ENCODE measurements at places on chromosomes 3 and 15. TPM values are rescaled to one million over a fixed set of nuclear protein-coding genes. Genes with fewer than 3 reads are reported as not detected.
A peak's percentile ranks its signal among the peaks of the same experiment; 100 is the strongest.

GRCh38 chr15:81091889-81092558 lies 42.0 kb upstream of the CFAP161 start:
- no peak overlapping the region for H3K27ac ChIP-seq
- H3K36me3 ChIP-seq, result no peaks in the 10 kb centered on the region
- H3K4me3 ChIP-seq, result no peak overlapping the region
- DNase-seq, result no peak
- no peaks in the 10 kb centered on the region for H3K27me3 ChIP-seq

ACAN gene
- 0.71 TPM for total RNA-seq

DNA sequence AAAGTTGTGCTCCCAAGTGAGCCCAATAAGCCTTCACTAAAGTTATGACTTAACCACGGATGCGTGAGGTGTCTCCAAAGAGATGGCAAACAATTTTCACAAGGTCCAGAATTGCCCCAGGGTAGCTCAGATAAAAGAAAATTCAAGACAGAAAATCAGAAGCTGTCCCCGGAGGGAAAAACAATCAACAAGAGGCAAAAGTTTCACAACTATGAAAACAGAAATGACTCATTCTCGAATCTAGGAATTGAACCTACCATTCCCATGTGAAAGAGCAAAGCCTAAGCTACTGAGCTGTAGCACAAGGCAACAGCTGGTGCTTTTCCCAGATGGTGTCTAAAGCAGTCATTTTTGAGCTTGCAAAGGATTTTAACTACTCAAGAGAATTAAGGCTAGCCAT lies 33.5 kb upstream of the MKRN3 start:
- no peak overlapping the region for H3K4me3 ChIP-seq
- no peaks in the 10 kb centered on the region for H3K36me3 ChIP-seq
- no peak overlapping the region for H3K27ac ChIP-seq
- H3K27me3 ChIP-seq, result no peaks in the 10 kb centered on the region
- no peak for DNase-seq

SH3GL3 gene
- 16.3 TPM for total RNA-seq

NBEAL2 gene
- total RNA-seq, result 46.9 TPM

DNA sequence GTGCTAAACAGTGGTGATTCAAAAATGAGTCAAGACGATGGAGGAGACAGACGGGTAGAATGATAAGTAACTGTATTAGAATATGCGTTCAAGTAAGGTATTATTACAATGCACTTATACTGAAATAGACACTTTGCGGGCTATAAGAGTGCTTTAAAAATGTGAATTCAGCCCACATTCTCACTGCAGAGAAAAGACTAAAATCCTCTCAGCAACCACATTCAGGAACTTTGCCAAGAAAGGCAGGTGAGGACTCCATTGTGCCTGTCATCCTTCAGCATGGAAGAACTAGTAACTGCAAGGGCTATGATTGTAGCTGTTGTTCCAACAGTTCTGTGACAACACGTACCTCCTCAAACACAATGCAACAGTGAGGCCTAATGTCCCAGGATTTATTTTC lies 272.0 kb downstream of the RORA start:
- H3K27me3 ChIP-seq, result no peaks in the 10 kb centered on the region
- no peak overlapping the region for H3K4me3 ChIP-seq
- no peaks in the 10 kb centered on the region for H3K36me3 ChIP-seq

DNA sequence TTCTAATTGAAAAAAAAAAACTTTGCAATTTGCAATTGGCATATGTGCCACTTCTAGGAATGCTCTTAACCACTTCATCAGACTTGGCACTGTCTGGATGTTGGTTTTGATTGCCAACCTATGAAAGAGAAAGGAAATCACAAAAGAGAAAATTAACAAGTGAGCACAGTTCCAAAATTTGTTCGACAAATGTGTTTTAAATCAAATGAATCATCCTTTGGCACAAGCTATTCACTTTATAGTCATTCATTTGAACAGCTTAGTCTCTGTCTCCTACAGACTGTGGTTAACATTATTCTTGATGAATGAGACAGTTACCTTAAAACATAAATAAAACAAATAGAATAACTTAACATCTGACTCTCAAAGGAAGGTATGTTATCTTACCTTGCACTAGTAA lies 265.0 kb downstream of the EPHA3 start:
- no peaks in the 10 kb centered on the region for H3K36me3 ChIP-seq
- no peaks in the 10 kb centered on the region for H3K27me3 ChIP-seq
- DNase-seq, result no peak
- H3K4me3 ChIP-seq, result no peak overlapping the region
- no peaks in the 10 kb centered on the region for H3K4me1 ChIP-seq
- H3K27ac ChIP-seq, result no peak overlapping the region

GRCh38 chr3:47412842-47413520 lies 32.2 kb downstream of the PTPN23 start:
- no peak overlapping the region for H3K4me3 ChIP-seq
- no peak for DNase-seq

DNA sequence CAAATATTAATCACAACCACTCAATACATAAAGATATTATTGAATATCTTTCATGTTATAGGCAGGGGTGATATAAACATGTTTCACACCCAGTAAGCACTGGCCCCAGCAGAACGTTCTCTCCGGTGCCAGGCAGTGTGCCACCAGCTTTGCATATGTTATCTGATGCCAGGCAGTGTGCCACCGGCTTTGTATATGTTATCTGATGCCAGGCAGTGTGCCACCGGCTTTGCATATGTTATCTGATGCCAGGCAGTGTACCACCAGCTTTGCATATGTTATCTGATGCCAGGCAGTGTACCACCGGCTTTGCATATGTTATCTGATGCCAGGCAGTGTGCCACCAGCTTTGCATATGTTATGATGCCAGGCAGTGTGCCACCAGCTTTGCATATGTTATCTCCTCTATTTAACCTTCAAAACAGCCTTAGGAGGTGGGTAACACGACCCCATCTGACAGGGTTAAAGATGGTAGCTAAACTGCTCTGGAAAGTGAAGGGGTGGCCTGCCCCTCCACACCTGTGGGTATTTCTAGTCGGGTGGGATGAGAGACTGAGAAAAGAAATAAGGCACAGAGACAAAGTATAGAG lies 6.9 kb downstream of the MUC20 start:
- no peaks in the 10 kb centered on the region for H3K4me1 ChIP-seq
- no peak overlapping the region for H3K27ac ChIP-seq
- DNase-seq, result no peak
- no peak overlapping the region for H3K4me3 ChIP-seq
- H3K27me3 ChIP-seq, result no peaks in the 10 kb centered on the region
- no peaks in the 10 kb centered on the region for H3K36me3 ChIP-seq

DNA sequence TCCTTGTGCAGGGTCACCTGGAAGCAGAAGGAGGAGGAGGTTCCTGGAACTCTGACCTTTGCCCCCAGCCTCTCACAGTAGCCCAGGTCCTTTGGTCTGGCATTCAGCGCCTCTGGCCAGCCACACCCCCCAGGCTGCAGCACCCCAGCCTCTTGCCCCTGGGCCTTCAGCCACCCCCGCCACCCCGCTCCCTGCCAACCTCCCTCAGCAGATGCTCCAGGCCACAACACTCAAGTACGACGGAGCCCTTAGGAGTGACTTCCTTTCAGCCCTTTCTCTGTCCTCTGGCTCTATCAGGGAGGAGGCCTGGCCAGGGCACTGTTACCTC lies 45.2 kb downstream of the GRIP2 start:
- DNase-seq, result no peak
- H3K36me3 ChIP-seq, result no peaks in the 10 kb centered on the region
- H3K27ac ChIP-seq, result no peak overlapping the region
- no peaks in the 10 kb centered on the region for H3K4me1 ChIP-seq

TRAIP gene
- 25.4 TPM for total RNA-seq

- H3K27me3 ChIP-seq, result no peaks in the 10 kb centered on the region
- H3K36me3 ChIP-seq, result no peaks in the 10 kb centered on the region
- H3K4me3 ChIP-seq, result no peak overlapping the region
- no peak for DNase-seq
- no peak overlapping the region for H3K27ac ChIP-seq
These were observed 38.2 kb downstream of the SHQ1 start for GRCh38 chr3:72810063-72810462.

CKMT1B gene
- total RNA-seq, result 30.5 TPM

DNA sequence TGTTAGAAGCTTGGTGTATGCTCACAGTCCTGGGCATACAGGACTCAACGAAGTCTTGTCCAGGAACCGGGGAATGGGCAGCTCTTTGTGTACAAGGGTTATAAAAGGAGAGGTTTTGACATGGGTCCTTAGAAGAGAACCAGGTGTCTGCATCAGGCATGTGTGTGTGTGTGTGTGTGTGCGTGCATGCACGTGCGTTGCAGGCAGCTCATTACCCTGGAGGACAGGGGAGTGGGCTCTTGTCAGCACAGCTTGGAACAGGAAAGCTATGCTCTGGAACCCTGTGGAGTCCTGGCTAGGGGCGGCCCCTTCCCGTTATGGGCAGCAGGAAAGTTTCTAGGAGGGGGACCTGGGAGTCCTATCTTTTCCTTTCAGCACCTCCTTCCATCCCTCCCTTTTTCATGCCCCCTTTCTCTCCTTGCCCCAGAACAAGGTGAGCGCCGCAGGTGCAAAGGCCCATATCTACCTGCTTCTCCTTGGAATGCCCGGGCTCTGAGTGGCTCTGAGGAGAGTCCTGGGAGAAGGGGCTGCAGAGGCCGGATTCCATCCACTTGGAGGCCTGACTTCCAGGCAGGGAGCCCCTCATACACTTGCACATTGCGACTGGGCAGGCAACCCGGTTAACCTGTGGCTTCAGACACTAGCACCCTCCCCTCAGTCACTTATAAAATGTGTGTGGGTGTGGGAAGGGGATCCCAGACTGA lies 33.9 kb upstream of the LCTL start:
- H3K27me3 ChIP-seq, result no peaks in the 10 kb centered on the region
- H3K4me3 ChIP-seq, result no peak overlapping the region
- no peak for DNase-seq
- no peaks in the 10 kb centered on the region for H3K4me1 ChIP-seq
- no peaks in the 10 kb centered on the region for H3K36me3 ChIP-seq

- no peak for DNase-seq
- H3K4me1 ChIP-seq, result peaks cover 12% of the 10 kb centered on the region
- no peaks in the 10 kb centered on the region for H3K36me3 ChIP-seq
These were observed 77.4 kb downstream of the PTPRG start for GRCh38 chr3:61638741-61639140.

- no peak overlapping the region for H3K4me3 ChIP-seq
- no peaks in the 10 kb centered on the region for H3K4me1 ChIP-seq
These were observed 17.3 kb downstream of the PLS1 start for GRCh38 chr3:142613491-142613890.

DNA sequence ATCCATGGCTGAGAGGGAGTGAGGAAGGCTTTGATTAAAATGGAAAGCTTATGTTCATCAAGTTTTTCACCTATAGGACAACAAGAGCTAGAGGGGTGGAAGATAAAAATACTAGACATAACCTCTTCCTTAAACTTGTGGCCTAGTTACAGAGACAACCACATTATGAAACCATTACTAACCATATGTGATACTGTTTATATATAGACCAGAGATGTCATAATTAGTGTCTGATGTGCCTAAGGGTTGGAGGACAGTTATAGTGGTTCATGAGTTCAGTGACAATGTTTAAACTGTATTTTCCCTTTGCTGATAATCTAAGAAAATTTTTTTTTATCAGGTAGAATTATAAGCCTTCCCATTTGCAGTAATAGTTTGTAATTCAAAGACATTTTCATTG lies 23.7 kb downstream of the PHLDB2 start:
- H3K27me3 ChIP-seq, result no peaks in the 10 kb centered on the region
- DNase-seq, result no peak
- H3K27ac ChIP-seq, result no peak overlapping the region
- H3K4me3 ChIP-seq, result no peak overlapping the region
- H3K36me3 ChIP-seq, result no peaks in the 10 kb centered on the region

- H3K4me1 ChIP-seq, result no peaks in the 10 kb centered on the region
- no peak overlapping the region for H3K27ac ChIP-seq
- DNase-seq, result no peak
- no peak overlapping the region for H3K4me3 ChIP-seq
- H3K27me3 ChIP-seq, result peaks cover 22% of the 10 kb centered on the region
These were observed 82.3 kb downstream of the ARPP21 start for GRCh38 chr3:35721628-35722027.

SORD gene
- total RNA-seq, result 75.8 TPM

- H3K4me1 ChIP-seq, result peaks cover 7% of the 10 kb centered on the region
- no peak within 1 kb of the TSS for H3K27ac ChIP-seq
- DNase-seq, result peak; percentile 75
- H3K36me3 ChIP-seq, result no peaks in the 10 kb centered on the region
These were observed at the start of gene TNK2 for GRCh38 chr3:195907934-195908693. TNK2 (minus strand) TSS chr3:195908551; CDS start chr3:195888588, 19,963 bp downstream.

GRCh38 chr3:126646674-126647073 lies 8.2 kb downstream of the TXNRD3 start:
- H3K36me3 ChIP-seq, result no peaks in the 10 kb centered on the region
- no peak overlapping the region for H3K27ac ChIP-seq
- no peak overlapping the region for H3K4me3 ChIP-seq
- H3K27me3 ChIP-seq, result no peaks in the 10 kb centered on the region
- DNase-seq, result no peak

GRCh38 chr15:33671456-33671855 lies 296.8 kb upstream of the CHRM5 start:
- H3K4me3 ChIP-seq, result no peak overlapping the region
- H3K4me1 ChIP-seq, result no peaks in the 10 kb centered on the region

DNA sequence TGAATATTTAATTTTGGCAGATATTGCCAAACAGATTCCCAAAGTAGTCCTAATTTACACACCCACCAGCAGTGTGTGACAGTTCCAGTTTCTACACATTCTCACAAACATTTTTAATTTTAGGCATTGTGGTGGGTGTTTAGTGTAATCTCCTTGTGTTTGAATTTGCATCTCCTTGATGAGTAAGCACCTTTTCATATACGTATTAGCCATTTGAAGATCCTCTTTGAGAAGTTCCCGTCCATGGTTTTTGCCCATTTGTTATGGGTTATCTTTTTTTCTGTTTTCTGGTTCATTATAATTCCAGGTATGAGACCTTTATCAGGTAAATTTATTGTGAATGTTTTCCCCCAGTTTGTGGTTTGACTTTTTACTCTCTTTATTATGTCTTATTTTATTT lies 2.3 kb upstream of the TM4SF19 start:
- H3K27me3 ChIP-seq, result no peaks in the 10 kb centered on the region
- H3K4me1 ChIP-seq, result no peaks in the 10 kb centered on the region
- no peaks in the 10 kb centered on the region for H3K36me3 ChIP-seq

CCDC39 gene
- 0.34 TPM for total RNA-seq

PLSCR5 gene
- not detected for total RNA-seq

P2RY13 gene
- total RNA-seq, result not detected

DNA sequence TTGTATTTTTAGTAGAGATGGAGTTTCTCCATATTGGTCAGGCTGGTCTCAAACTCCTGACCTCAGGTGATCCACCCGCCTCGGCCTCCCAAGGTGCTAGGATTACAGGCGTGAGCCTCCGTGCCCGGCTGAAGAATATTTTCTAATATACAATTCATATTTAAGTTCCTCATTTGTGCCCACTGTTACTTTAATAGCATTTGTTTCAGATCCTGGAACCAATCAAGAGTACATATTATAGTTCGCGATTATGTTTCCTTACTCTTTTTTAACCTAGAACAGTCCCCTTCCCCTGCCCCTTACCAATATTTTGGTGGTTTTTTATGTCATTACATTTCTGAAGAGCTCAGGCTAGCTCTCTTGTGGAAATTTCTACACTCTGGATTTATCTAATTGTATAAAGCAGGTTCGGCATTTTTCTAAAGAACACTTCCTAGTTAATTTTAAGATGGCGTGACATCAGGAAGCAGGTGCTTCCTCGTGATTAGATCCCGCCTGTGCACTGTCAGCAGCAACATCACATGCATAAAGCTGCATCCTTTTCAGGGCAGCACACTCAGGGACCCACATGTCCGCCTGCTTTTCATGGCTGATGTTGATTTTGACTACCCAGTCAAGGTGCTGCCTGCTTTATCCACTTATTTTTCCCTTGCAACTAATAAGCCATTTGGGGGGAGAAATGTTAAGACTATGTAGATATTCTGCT lies 88.7 kb upstream of the EPHB3 start:
- H3K27me3 ChIP-seq, result no peaks in the 10 kb centered on the region
- no peak overlapping the region for H3K4me3 ChIP-seq
- H3K4me1 ChIP-seq, result peaks cover 2% of the 10 kb centered on the region
- H3K27ac ChIP-seq, result no peak overlapping the region

IL17RB gene
- 7.0 TPM for total RNA-seq

IL17RD gene
- 48.9 TPM for total RNA-seq

Data from H1 (cell line).